ENCODE measurements at places on chromosomes 1 and 21.

DNA sequence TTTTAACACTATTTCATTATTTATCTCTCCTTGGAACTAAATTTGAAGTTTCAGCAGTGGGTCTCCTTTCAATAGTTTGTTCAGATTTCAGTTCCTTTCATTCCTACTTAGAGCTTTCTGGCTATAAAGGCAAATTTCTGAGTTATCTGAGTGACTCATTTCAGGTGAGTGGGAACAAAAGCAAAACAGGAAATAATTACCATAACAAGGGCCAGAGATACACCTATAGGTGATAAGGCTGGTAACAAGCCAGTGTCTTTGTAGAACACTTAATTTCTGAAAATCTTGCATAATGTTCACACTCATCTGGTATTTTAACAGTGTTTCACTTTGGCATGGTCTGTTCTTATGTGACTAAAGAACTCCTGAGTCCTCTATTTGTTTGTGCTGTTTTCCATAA lies 64.5 kb upstream of the PRRC2C start:
- no peak for DNase-seq

DNA sequence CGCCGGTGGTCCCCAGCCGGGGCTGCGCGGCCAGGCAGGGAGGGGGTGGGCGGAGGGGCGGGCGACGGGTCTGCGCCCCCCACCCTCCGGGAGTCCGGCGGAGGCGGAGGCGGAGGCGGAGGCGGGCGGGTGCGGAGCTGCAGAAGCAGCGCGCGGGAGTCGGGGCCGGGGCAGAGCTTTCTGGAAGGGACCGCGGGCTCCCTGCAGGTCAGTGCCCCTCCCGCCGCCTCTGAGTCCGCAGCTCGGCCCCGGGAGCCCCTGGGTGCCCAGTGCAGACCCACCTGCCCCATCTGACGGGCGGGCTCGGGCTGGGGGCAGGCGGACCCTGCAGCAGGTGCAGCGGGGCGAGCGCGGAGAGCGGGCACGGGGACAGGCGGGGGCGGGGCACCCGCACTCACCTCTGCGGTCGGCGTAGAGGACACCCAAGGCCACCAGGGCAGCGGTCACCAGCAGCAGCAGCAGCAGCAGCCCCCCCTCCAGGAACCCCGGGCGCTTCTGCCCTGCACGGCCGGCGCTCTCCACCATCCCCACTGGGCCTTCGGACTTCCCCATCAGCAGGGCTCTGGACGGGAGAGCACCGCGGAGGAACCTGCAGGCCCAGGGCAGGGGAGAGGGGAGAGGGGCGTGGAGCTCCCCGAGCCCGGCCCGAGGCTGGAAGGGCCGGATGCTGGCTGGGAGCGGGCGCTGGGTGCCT lies 3.7 kb downstream of the MMEL1 start:
- no peak for DNase-seq

DNA sequence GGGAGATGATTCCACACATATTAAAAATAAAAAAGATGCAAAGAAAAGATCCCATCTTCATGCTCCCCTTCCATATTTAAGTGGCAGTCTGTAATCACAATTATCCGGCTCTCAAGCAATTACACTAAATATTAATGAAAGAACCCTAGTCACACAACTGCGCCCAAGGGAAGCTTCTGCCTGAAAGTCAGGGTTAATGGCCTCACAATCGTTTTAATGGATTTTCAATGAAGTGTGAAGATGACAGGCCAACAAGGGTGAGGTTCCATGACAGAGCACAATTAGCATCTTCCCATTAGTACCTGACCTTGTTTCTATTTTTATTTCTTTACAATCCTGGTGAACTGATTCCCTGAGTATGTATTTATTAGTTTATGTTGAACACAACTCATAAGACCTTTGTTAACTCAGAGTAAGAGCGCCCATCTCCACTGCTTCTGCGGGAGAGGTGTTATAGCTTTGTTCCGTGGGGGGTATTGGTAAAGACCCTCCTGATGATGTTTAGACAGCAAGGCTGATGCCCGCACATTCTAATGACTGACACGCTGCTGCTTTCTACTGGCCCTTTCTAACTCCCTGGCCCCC lies 80.9 kb downstream of the IER5 start:
- DNase-seq, result peak; percentile 28

DNA sequence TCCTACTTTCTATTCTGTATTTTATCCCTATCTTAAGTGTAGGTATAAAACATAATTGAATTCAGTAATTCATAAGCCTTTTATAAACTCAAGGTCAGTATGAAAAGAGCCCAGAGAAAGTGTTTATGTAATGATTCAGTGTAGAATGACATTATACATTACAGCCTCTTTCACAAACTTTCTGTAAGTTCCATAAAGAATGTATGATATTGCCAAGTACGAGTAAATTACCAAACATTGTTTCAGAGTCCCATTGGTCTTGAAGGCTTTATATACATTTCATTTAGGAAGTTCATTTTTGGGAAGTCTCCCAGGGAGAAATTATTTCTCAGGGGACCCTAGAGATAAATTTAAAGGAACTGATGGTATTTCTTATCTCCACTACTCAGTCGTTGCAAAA lies 37.8 kb upstream of the VAMP3 start:
- DNase-seq, result no peak

DNA sequence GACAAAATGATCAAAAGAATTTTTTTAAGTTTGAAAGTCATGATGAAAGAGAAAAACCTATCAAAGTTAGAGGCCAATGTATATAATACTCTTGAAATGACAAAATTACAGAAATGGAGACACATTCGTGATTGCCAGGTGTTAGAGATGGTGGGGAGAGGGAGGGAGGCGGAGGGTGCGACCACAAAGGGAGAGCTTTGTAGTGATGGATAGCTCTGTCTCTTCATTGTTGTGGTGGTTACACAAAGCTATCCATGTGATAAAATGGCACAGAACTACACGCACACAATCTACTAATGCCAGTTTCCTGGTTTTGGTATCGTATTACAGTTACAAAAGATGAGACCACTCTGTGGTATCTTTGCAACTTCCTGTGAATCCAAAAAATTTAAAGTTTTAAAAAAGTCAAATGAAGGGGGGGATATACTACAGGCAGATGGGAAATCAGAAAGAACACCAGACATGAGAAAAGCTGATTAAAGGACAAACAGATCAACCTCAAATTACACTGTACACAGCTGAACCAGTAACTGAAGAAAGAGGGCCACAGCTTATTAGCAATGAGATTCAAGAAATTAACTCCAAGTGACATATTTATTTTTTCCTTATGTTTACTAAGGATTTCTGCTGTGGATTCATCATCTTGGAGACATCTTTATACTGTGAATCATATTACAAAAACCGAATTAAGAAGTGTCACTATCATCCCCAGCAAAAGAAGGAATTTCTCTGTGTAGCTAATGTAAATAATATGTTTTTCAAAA lies 199.1 kb downstream of the SLC45A1 start:
- DNase-seq, result no peak

GRCh38 chr1:91720044-91720443 lies 165.9 kb downstream of the TGFBR3 start:
- DNase-seq, result no peak

- DNase-seq, result no peak
These were observed 9.0 kb downstream of the SLC9A1 start for GRCh38 chr1:27145934-27146354.

DNA sequence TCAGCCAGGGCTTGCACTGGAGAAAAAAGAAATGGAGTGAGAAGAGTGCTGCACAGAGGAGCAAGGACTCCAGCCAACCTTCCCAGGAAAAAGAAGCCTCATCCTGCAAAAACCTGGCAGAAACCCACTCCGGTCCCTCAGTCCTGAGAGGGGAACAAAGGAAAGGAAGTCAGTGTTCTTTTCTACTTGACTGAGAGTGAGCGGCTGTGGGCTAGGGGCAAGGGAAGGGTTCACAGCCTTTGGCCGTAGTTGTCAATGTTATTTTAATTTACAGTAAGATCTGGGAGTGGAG lies 8.9 kb upstream of the GOLT1A start:
- no peak for DNase-seq

DNA sequence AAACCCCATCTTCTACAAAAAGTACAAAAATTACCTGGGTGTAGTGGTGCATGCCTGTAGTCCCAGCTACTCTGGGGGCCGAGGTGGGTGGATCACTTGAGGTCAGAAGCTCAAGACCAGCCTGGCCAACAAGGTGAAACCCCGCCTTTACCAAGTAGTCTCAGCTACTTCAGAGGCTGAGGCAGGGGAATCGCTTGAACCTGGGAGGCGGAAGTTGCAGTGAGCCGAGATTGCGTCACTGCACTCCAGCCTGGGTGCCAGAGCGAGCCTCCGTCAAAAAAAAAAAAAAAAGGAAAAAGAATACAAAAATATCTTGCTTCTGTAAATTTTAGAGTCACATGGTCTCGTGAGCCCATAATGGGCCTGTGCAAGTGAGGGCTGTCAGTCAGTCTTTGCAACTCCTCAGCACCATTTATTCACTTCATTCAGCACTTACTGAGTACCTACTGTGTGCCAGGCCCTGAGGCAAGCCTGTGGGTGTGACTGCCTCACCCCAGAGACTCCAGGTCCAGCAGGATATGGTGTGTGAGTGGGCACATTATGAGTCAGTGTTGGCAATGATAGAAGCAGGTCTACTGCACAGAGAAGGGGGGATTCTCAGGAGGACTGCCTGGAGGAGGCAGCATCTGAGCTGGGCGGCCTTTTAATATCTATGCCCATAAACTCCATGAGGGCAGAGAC lies 46.8 kb upstream of the TARDBP start:
- no peak for DNase-seq

DNA sequence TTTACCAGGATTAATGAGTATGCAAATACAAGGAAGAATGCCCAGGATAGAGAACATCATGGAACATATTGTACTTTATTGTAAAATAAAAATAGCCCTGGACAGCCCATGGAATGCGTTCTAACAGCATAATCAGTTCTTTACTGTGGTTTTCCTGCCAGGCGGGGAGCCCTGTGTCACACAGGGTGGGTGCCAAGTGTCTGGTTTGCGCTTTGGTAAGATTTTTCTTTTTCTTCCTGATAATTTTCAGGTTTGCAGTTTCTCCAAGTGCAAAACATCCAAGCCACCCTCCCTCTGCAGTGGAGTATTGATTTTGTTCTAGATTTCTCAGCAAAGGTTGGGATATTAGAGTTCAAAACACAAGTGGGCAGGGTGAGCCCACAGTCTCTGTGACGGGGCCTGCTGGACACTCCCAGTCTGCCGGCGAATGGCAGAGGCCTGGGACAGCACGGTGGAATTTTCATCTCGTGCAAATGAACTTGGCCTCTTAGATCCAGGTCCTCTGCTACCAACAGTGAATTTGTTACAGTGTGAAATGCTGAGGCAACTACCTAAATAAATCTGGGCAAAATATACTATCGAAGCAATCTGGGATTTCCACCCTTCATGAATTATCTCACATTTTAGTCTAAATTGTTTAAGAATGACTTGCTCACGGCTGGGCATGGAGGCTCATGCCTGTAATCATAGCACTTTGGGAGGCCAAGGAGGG lies 15.6 kb upstream of the KCNJ15 start:
- no peak for DNase-seq

DNA sequence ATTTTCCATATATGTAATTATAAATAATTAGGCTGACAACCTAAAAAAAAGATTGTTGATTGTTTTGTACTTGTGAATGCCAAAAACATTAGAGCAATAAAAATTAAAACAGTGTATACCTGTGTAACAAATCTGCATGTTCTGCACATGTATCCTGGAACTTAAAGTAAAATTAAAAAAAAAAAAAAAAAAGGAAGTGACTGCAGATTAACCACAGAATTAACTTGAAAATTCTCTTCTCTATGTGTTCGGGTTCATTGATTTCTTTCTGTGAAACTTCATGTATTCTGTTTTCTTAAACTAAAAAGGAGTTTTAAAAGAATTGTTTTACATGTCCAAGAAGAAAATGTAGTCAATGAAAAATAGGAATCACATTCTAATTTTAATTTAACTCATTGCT lies 95.7 kb downstream of the FASLG start:
- no peak for DNase-seq

DNA sequence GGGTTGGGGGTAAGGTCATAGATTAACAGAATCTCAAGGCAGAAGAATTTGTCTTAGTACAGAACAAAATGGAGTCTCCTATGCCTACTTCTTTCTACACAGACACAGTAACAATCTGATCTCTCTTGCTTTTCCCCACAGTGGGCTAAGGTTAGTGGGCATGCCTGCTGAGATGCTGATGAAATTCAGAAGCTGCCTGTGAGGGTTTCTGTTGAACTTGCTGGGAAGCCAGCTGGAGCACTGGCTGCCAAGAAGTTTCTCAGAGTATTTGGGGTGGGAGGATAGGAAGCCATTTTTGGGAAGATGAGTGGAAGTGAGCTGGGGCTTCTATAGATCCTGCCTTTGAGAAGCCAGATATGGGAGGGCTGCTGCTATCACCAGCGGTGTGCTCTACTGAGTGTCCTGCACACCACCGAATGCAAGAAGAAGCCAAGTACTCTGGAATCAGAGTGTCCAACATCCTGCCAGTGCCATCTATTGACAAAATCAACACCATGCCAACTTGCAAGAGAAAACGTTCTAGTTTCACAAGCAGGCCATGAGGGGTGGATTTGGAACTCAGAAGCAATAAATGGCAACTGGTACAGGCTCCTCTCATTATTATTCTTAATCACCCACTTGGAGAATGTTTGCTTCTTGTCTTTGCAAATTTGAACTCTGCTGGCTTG lies 102.7 kb downstream of the PTPRU start:
- DNase-seq, result no peak

- no peak for DNase-seq
These were observed 30.3 kb downstream of the SLX9 start for GRCh38 chr21:44969931-44970755.

- DNase-seq, result peak; percentile 37
These were observed 17.6 kb upstream of the ALX3 start for GRCh38 chr1:110087812-110088738.

GRCh38 chr1:31663622-31664452 lies 19.2 kb upstream of the PEF1 start:
- peak; percentile 34 for DNase-seq

DNA sequence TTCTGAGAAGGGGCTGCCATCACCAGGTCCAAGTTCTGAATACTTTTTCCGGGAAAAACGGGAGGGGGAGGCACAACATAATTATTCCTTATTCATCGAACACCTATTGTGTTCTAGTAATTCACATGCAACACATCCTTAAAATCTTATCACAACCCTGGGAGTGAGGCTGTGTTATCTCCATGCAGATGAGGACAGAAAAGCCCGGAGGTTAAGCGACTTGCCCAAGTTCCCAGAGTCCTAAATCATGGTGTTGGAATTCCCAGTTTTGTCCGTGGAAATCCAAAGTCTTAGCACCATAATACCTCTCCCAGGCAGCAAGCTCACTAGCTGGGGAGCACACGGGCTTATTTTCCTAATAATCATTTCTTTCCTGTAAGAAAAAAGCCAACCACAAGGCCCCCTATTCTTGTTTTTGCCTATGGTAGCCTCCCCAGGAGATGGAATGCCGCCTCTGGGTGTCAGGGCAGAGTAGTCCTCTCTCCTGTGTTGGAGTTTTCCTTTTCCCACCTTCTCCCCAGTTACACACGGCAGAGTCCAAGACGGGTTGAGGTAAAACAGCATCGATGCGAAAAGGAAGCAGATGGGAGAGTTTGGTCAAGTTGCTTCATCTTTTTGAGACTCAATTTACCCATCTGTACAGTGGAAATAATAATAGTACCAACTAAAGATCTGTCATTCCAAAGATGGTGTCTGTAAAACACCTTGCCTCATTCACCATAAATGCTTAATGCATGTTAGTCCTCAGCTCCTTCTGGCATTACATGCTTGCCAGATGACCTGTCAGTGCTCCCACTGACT lies 228.0 kb upstream of the TMEM51 start:
- DNase-seq, result no peak

- DNase-seq, result no peak
These were observed 35.9 kb upstream of the KANK4 start for GRCh38 chr1:62355095-62355494.

- DNase-seq, result no peak
These were observed 85.5 kb downstream of the PLPP3 start for GRCh38 chr1:56493826-56494225.

Data from NCI-H1105 (cell line).